ENCODE measurements at places on chromosomes 5 and 9.
A peak's percentile ranks its signal among the peaks of the same experiment; 100 is the strongest.

DNA sequence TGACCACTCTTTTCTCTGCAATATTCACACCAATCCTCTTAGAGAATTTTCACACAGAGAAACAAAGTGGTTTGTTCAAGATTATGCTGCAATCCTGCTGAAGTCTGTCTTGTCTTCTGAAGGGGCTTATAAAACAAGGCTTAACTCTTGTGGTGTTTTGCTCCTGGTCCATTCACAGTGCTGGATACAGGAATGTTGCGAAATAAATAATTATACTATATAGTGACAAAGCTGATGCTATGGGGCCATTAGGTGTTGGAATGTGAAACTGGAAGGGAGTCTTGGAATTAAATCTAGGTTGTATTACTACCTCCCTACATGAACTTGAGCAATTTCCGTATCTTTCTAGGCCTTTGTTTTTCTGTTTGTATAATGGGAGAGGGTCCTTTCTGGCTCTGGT lies 170.2 kb downstream of the TRIM32 start:
- no peak for DNase-seq

DNA sequence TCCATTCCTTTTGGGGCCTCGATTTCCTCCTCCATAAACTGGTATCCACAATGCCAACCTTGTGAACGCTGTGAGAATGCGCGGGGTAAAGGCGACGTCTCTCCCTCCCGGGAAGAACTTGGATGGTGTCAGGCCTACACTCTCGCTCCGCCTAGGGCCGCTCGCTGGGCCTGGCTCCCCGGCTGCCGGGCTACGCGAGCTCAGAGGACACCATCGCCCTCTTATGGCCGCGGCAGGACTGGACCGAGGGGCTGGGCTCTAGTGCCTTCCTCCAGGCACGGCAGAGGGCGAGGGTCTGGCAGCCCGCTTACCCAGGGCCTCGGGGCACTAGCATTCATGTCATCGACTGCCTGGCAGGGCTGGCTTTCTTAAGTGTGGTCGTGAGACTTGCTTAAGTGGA lies 1.3 kb upstream of the EXOSC2 start:
- DNase-seq: no peak

- DNase-seq: no peak
Observed at GRCh38 chr9:109251080-109251775, 69.6 kb downstream of the EPB41L4B start.

- DNase-seq: no peak
Observed at GRCh38 chr5:160240350-160240749, 11.0 kb downstream of the FABP6 start.

DNA sequence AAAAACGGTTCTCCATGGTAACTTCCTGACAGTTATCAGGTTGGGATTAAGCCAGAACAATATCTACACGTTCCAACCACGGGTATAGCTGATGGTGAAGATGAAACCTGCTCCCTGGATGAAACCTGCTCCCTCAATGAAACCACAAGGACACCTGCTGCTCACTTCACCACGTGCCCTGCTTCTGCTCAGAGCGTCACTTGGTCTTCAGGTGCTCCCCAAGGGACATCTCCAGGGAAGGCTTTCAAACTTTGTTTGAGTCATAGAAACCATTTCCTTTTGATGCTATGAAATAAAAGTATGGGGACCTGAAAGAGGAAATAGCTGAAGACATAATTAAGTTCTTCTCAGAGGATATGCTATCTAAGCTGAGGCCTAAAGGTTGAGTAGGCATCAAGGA lies 242.4 kb downstream of the MED10 start:
- DNase-seq: peak; percentile 76

- DNase-seq: no peak
Observed at GRCh38 chr9:19630760-19631159, 158.1 kb downstream of the SLC24A2 start.

DNA sequence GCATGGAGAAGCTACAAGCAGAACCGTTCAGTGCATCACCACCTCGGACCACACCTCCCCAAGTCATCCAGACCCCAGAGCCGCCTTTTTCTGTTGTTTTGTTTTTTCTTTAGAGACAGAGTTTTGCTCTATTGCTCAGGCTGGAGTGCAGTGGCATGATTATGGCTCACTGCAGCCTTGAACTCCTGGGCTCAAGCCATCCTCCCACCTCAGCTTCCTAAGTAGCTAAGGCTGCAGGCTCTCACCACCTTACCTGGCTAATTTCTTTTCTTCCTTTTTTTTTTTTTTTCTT lies 13.5 kb upstream of the SFXN1 start:
- DNase-seq: no peak
